Activated CD4-positive, alpha-beta T cell treated with anti-CD3 and anti-CD28 coated beads, Interleukin-2, amount 50 U/mL, for 4 hours (primary cell): ENCODE measurements at places on chromosomes 11 and 22.

- DNase-seq: no peak
Observed at GRCh38 chr11:67698247-67698646, 23.8 kb upstream of the ALDH3B2 start.

DNA sequence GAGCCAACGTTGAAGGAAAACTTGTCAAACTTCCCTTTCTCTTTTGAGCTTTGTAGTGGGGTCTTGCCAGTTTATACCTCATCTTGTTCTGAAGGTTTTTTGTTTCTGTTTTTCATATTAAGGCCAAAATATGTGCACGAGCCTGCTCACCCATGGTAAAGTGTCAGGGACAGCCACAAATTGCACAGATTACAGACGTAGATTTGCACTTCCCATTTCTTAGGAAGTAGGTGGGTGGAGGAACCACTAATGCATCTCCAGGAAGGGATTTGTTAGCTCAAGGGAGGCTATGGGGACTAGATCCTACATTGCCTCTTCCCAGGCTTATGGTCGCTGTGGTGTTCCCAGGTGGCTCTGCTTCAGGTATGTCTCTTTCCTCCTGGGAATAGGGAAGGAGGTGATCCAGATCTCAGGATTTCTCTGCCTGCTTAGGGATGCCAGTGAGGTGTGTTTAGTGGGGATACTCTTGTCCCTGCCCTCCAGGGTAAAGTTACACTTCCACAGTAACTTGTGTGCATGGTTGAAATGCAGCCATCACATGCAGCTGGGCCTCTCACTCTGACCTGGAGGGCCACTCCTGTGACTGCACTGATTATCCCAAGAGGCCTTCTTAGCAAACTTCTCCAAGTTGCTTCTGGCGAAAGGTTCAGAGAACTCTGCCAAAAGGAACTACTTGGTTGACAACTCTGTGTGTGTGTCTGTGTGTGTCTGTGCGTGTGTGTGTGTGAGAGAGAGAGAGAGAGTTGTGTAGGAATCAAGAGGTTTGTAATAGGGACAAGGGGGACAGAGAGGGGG is 9.8 kb downstream of the PPFIBP2 start:
- no peak for DNase-seq

- DNase-seq: no peak
Observed at GRCh38 chr11:25981998-25982397, 349.9 kb upstream of the ANO3 start.

GRCh38 chr11:35165423-35166368 is 26.7 kb downstream of the CD44 start:
- DNase-seq: peak; percentile 71

GRCh38 chr22:45742866-45743450 is 71.3 kb downstream of the ATXN10 start:
- DNase-seq: no peak

GRCh38 chr22:36991206-36991605 is 28.0 kb downstream of the TST start:
- DNase-seq: no peak
